CD4-positive, alpha-beta T cell (primary cell): ENCODE measurements at places on chromosomes 12 and 14.

- no peak for DNase-seq
Measured at GRCh38 chr14:95365401-95365800, 45.7 kb upstream of the CLMN start.

GRCh38 chr14:102050625-102051024 lies 36.2 kb downstream of the HSP90AA1 start:
- no peak for DNase-seq

DNA sequence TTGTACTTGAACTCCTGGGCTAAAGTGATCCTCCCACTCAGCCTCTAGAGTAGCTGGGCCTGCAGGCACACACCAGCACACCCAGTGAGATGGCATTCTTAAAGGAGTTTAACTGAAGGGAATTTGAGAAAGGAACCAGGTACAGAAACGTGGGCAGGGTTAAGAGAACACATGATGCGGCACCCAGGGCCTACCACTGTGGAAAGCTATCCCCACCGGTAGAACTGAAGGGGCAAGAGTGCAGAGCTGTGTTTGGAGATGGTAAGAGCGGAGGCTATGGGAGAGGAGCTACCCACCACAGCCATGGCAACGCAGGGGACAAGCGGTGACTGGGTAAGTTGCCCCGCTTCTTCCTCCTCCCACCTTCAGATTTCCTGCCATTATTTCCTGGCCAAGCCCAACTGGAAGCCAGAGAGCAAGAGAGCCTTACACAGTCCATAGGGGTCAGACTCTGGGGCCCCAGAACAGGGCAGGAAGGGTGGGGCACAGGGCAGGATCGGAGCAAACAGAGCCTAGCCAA lies 46.5 kb downstream of the SOCS2 start:
- no peak for DNase-seq

GRCh38 chr12:93608313-93608712 lies 35.8 kb downstream of the SOCS2 start:
- DNase-seq = no peak

DNA sequence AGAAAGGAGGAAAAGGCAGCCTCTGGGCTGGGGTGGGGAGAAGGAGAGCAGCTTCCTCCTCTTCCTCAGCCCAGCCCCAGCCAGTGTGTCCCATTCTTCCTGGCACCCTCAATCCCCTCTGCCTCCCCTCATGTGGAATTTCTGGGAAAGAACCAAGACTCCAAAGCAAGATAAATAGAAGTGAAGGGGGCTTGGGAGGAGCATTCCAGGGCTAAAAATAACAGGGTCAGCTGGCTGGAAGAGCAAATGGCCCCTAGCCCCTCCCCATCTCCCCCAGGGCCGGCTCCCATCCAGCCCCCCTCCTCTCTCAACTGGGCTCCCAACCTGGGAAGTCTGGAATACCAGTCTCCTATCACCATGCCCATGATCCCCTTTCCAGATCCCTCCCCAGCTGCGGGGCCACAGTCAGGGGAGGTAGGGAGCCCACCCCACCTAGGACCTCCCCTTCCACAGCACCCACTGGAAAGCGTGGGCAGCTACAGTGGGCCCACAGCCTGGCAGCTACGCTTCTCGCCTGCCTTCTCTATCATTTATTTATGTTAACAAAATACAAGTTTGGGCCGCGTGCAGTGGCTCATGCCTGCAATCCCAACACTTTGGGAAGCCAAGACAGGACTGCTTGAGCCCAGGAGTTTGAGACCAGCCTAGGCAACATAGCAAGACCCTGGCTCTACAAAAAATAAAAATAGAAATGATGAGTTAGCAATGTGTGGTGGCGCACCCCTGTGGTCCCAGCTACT lies 88.3 kb downstream of the IRF2BPL start:
- DNase-seq = no peak

DNA sequence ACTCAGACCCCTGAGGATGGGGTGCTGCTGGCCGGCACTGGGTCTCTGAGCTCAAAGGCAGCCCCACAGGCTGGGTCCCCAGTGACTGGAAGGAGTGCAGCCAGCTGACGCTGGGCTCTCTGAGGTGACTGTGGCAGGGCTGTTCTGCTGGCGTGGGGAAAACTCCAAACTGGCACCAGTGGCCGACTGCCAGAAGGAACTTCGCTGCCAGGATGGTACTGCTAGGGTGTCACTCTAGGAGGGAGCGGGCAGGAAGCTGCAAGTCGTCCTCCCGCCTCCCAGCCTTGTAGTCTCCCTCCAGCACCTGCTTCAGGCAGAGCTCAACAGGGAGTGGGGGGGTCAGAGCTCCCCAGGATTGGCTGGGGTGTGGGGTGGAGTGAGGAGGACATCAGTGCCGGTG lies 41.3 kb downstream of the CDC42BPB start:
- DNase-seq = no peak

- DNase-seq = no peak
Measured at GRCh38 chr14:21317398-21317797, 37.5 kb downstream of the RPGRIP1 start.
